ENCODE measurements at places on chromosomes 11 and 22.
A peak's percentile ranks its signal among the peaks of the same experiment; 100 is the strongest.

GRCh38 chr22:40491990-40492631 lies 121.7 kb downstream of the SGSM3 start:
- no peak for DNase-seq

DNA sequence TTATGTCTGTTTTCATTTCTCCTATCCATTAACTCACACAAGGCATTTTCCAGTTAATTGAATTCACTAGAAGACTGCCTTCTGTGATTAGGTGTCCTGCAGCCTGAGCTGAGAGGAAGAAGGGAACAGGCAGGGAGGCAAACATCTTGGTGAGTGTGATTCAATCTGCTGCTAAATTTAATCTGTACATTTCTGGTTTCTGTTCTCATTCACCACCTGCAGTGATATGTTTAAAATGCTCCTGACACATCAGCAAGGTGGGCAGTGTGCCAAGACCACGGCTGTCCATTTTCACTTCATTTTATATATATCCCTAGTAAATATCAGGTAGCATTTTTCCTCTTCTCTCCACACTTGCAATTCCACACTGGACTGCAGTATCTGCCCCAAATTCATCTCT lies 416.5 kb downstream of the TMEM135 start:
- no peak for DNase-seq

GRCh38 chr11:75898871-75899270 lies 83.9 kb downstream of the UVRAG start:
- no peak for DNase-seq

DNA sequence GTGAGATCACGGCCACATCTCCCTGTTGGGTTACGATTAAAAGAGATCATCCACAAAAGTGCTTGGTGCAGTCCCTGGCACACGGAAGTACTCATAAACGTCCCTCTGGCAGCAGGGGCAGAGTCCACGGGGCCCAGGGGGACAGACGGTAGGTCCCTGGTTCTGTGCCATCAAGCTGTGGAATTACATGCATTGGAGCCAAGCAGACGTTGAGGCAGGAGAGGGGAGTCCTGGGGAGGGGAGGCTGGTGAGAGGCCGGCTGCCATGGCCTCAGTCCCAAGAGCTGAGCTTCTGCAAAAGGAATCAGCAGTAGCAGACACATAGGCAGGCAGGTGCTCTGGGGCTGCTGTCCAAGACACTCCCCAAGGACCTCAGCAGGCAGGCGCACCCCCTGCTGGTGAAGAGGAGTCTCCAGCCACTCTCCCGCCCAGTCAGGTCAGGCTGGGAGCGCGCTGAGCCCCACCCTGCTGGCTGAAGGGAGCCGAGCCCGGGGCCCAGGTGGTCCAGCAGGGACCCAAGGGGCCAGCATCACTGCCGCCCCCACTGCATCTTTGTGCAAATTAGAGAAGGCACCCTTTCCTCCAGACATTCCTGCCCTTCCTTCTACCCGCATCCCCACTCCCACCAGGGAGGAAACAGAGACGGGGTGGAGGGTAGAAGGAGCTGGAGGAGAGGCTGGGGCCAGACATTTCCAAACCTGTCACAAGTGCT lies 7.6 kb upstream of the KCTD17 start:
- peak; percentile 21 for DNase-seq

- DNase-seq, result peak; percentile 33
Measured at GRCh38 chr11:19723572-19724342, 11.1 kb downstream of the NAV2 start.

DNA sequence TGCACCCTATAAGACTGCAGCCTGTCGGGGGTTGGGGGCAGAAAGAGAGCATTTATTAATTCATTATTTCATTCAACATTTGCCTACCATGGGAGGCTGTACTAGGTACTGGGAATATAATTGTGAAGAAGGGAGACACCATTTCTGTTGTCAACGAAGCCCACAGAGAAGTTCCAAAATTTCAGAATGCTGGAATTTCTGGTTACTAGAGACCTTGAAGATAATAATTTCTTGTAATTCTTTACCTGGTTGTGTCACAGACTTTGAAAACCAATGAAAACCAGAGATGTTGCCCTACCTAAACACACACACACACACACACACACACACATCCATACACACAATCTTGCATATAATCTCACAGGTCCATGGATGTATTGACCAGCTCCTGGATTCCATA lies 30.1 kb downstream of the CD44 start:
- DNase-seq, result no peak

GRCh38 chr22:46721501-46722085 lies 16.5 kb downstream of the CERK start:
- no peak for DNase-seq

- no peak for DNase-seq
Measured at GRCh38 chr11:72061739-72062396, 18.5 kb downstream of the NUMA1 start.

DNA sequence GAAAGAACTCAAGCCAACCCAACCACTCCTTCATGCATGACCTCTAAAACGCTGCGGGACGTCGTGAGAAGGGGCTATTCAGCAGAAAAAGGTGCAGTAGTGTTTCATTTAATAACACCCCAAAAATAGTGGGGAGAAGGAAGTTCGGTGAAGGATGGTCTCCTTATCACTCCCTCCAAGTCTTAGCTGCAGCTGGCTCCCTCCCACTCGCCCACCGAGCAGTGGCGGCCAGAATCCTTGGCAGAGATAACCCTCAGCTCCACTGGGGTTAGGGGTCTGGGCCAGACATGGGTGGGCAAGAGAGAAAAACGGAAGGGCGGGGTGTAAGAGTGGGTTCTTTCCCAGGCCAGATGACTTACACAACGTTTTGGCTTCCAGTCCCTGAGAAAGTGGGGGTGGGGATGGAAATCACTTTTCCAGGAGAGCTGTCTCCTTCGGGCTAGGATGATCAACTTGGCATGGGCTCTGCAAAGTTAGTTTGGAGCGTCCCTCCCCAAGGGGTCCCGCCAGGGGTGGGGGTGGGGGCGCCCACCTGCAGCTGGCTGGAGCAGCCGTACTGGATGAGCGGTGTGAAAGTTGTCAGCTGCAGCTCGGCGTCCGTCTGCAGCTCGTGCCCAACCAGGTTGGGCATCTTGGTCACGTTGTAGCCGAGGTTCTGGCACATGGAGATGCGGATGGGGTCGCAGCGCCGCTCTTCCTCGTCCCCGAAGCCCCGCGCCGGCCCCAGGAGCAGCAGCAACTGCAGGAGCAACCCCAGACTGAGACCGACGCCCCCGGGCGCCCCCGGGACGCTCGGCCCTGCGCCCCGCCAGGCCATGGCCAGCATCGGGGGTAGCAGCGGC lies 705 bp downstream of the FZD4 start:
- DNase-seq, result no peak

DNA sequence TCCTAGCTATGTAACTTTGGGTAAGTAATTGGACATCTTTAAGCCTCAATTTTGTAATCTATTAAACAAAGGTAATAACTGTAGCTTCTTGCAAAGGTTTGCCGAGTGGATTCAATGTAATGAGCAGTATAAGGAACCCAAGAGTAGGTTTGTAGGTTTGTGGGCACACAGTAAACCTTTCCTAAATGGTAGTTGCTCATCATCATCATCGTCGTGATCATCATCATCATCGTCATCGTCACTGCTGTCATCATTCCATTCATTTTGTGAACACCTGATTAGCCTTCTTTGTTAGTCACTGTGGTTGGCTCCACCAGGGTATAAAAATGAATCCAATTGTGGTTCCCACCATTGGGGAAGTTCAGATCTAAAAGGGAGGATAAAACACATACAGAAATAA lies 223.1 kb upstream of the KIRREL3 start:
- DNase-seq, result no peak

DNA sequence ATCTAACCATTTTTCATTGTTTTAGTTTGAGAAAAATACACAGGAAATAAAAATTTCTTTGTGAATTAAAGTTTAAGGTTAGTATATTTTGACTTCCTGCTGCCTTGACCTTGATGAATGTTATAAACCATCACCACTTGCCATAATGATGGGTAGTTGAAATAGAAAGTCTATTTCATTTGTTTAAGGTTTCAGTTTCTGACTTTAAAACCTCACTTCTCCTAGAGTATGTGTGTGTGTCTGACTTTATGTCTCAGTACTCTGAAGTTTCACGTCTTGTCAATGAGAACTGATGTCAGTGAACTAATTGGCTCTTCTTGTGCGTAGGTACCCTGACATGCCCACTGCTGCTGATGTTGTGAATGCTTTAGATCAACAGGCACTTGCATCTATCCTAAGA lies 188.2 kb downstream of the METTL15 start:
- no peak for DNase-seq

DNA sequence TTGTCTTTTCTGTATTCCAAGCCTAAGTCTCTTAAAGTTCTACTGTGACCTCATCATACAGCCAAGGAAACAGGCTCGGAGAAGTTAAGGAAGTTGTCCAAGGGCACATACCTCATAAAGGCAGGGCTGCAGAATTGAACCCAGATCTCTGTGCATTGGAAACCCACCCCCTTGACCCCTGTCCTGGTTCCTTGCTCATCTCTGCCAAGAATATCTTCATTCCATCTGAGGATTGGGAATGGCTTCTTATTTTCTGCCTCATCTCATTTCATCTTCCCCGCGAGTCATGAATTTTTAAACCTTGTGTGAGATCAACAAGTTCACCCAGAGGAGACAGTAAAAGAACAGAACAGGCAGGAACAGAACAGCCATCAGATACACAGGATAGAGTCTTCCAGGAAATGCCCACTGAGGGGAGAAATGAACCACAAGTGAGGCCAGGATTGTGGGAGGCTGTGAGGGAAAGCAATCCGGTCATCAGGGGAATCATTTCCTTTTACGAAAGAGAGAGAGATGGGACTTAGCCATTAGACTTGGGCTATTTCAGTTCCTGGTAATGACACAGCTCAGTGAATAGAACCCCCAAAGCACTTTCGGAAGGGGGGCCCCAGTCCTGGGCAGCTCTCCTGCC lies 34.4 kb upstream of the LRRC10B start:
- DNase-seq, result no peak

DNA sequence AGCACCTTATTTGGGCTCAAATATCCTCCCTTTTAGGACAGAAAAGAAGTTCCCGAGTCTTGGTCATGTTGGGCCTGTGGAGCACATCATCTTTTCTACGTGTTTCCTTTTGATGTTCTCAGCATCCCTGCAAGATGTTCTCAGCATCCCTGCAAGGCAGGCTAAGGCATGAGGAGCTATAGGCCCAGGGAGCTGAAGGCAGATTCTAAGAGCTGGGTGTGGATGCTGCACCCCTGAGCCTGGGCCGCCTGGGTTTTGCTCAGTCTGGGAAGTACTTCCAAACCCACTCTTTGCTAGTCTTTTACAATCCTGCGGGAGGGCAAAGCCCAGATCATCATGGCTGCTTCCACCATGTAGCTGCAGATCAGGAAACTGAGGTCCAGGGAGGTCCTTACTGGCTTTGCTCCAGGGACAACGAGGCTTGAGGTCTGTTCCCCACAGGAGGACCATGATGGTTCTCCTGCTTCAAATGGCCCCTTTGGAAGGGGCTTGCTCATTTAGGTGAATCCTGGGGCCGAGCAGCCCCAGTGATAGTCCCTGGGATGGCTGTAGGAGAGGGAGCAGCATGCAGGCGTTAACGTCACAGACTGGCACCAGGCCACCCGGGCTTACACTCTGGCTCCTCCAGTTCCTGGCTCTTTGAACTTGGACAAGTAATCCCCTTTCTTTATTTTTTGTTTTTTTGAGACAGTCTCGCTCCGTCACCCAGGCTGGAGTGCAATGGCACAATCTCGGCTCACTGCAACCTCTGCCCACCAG lies 10.6 kb downstream of the LRRC75B start:
- no peak for DNase-seq

DNA sequence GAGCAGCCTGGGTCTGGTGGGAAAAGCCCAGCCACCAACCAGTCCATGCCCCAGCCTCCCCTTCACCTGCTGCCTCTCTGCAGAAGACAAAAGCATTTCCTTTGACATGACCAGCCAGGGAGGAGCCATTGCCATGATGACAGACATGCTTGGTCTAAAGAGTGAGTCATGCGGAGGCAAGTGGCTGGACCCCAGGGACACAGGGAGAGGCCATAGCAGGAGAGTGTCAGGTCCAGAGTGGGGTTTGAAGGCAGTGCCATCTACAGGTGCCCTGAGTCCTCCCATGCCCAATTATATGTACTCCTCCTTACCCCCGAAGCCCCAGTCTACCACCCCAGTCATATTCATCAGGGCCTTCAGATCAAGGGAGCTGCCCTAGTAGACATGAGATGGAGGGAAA lies 67.4 kb downstream of the SCN3B start:
- no peak for DNase-seq

DNA sequence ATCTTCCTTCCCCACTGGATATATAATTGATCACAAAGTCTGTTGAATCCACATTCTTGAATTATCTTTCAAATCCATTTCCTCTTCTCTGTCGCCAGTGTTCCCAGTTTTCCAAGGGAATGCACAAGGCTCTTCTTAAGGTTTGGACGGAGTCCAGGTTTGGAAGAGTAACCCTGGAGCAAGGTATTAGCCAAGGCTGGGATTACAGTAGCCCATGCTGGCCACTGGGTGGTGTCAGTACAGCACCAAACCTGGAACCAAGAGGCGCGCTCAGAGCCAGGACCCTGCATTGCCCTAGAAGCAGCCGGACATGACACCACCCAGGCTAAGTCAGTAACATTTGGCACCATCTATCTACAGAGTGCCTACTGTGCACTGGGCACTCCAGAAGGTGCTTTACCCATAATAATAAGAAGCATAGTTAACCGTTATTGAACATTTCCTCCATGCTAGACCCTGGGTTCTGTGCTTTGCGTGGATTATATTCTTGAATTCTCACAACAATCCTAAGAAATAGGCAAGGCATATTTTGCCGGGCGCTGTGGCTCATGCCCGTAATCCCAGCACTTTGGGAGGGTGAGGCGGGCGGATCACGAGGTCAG lies 48.0 kb upstream of the CLPB start:
- peak; percentile 16 for DNase-seq

- no peak for DNase-seq
Measured at GRCh38 chr22:20240447-20240764, 27.7 kb downstream of the RTN4R start.

GRCh38 chr11:29984544-29984943 lies 32.3 kb downstream of the KCNA4 start:
- no peak for DNase-seq

GRCh38 chr11:34188181-34188580 lies 82.8 kb downstream of the NAT10 start:
- DNase-seq, result no peak

DNA sequence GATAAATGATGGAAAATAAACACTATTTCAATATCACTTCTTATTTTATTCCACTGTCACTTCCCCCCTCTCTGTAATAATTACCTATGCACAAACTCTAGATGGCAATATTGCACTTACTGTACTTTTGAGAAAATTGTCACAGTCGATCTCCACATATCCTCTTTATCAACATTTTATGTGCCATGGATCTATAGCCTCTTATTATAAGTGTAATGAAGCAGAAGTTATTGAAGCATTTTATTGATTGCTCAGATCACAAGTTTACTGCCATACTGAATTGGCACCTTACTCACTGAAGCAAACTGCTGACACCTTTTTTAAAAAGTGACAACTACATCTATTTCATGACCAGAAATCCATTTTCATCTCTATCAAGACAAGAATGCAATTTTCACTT lies 133.4 kb downstream of the DCDC1 start:
- DNase-seq, result no peak
